Suppressor macrophage treated with lipopolysaccharide for 1 hour (primary cell): ENCODE measurements at places on chromosomes 7 and 10.
A peak's percentile ranks its signal among the peaks of the same experiment; 100 is the strongest.

GRCh38 chr10:102450374-102451104 lies 804 bp downstream of the C10orf95 start:
- DNase-seq = peak; percentile 80

- no peak for DNase-seq
Measured at GRCh38 chr10:115968236-115968635, 304.8 kb downstream of the GFRA1 start.

DNA sequence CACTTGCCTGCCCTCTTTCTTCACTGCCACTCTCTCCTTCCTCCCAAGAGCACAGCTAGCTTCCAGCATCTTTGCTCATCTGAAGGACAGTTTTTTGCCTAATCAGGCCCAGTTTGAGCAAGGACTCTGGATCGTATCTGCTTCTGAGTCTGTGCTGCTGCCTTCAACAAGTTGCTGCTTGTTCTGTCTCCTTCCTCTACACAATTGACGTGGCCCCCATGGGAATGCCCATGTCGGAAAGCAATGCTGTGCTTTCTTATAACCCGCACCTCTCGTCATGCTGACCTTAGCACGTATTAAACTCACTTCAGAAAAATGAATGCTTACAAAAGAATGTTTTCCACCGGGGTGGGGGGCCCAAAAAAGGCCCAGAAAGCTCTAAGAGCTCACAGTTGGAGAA lies 324.7 kb upstream of the C7orf33 start:
- no peak for DNase-seq

GRCh38 chr7:2094454-2095045 lies 138.2 kb downstream of the MAD1L1 start:
- no peak for DNase-seq

DNA sequence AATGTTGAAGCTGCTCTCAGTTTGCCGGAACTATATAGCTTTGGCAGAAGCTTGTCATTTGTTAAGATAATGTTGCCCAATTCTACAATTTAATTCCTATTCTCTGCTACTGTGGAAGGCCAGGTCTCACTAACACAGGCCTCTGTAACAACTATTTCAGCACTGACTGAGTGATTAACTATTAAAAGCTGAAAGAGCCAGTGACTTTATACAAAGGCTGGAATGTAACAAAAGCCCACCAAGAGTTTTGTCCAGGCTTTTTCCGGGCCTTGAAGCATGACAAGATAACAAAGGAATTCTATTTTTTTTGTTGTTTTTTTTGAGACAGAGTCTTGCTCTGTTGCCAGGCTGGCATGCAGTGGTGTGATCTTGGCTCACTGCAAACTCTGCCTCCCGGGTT lies 795.6 kb downstream of the PHTF2 start:
- no peak for DNase-seq

- DNase-seq = no peak
Measured at GRCh38 chr10:49093922-49094321, 21.4 kb downstream of the VSTM4 start.

GRCh38 chr10:84117686-84118394 lies 21.5 kb upstream of the GHITM start:
- DNase-seq = no peak

DNA sequence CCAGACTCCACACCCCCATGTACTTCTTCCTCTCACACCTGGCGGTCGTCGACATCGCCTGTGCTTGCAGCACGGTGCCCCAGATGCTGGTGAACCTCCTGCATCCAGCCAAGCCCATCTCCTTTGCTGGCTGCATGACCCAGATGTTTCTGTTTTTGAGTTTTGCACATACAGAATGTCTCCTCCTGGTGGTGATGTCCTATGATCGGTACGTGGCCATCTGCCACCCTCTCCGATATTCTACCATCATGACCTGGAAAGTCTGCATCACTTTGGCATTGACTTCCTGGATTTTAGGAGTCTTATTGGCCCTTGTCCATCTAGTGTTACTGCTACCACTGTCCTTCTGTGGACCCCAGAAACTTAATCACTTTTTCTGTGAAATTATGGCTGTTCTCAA lies 4.8 kb downstream of the OR2A25 start:
- DNase-seq = no peak

DNA sequence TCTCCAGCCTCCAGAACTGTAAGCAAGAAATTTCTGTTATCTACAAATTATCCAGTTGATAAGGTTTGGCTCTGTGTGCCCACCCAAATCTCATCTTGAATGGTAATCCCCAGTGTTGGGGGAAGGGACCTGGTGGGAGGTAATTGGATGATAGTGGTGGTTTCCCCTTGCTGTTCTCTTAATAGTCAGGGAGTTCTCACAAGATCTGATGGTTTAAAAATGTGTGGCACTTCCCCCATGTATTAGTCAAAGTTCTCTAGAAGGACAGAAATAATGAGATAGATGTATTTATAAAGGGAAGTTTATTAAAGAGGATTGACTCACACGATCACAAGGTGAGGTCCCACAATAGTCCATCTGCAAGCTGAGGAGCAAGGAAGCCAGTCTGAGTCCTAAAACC lies 56.2 kb upstream of the APBB1IP start:
- DNase-seq = peak; percentile 22

DNA sequence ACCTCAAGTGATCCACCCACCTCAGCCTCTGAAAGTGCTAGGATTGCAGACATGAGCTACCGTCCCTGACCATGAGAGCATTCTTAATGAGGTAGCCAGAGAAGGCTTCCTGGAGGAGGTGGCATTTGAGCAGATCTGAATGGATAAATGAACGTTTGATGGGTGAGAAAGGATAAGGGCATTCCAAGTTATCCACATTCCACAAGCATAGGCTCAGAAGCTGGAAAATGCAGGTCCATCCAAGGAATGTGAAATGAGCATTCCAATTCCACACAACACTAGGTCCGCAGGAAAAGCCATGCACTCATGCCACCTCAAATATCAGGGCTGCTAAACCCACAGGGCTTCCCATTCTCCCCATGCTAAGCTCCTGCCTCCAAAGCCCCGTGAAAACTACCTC lies 17.0 kb downstream of the TMEM130 start:
- no peak for DNase-seq

DNA sequence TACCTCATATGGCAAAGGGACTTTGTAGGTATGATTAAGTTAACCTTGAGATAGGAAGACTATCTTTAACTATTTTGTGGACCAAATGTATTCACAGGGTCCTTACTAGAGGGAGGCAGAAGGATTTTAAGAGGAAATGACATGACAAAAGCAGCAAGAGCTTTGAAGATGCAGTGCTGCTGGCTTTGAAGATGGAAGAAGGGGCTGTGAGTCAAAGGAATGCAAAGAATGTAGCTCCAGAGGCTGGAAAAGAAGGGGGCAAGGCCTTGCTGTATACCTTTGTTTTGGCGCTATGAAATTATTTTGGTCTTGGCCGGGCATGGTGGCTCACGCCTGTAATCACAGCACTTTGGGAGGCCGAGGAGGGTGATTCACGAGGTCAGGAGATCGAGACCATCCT lies 3.2 kb upstream of the NRBF2 start:
- no peak for DNase-seq

DNA sequence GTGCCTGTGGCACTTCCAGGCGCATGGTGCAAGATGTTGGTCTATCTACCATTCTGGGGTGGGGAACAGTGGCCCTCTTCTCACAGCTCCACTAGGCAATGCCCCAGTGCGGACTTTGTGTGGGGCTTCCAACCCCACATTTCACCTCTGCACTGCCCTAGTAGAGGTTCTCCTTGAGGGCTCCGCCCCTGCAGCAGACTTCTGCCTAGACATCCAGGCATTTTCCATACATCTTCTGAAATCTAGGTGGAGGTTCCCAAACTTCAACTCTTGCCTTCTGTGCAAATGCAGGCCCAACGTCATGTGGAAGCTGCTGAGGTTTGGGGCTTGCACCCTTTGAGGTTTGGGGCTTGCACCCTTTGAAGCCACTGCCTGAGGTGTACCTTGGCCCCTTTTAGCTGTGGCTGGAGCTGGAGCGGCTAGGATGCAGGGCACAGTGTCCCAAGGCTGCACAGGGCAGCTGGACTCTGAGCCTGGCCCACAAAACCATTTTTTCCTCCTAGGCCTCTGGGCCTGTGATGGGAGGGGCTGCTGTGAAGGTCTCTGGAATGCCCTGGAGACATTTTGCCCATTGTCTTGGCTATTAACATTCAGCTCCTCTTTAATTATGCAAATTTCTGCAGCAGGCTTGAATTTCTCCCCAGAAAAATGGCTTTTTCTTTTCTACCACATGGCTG lies 130.6 kb upstream of the EFCAB10 start:
- no peak for DNase-seq

- no peak for DNase-seq
Measured at GRCh38 chr7:128827971-128828711, 2.1 kb upstream of the FLNC start.

DNA sequence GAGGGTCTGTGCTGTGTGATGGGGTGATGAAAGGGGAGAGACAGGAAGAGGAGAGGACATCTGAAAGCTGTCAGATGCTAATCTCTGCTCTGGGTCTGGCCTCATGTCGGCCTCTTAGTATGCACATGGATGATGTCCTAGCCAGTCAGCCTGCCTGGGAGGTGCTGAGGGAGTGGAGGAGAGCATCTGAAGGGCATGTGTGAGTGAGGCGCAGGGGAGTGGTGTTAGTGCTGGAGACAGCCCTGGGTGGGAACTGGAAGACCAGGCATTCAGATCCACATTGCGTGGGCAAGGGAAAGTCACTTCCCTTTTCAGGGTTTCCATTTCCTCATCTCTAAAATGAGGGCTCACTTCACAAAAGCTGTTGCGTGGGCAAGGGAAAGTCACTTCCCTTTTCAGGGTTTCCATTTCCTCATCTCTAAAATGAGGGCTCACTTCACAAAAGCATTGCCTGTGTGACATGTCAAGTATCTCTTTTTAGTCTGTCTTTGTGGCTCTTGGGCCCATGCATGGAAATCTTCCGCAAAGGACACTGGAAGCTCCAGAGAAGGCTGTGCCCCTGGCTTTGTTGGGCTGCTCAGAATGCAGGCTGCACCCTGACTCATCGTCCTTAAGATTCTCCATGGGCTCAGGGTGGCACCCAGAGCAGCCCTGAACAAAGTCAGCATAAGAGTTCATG lies 10.0 kb downstream of the SFTPD start:
- peak; percentile 98 for DNase-seq

DNA sequence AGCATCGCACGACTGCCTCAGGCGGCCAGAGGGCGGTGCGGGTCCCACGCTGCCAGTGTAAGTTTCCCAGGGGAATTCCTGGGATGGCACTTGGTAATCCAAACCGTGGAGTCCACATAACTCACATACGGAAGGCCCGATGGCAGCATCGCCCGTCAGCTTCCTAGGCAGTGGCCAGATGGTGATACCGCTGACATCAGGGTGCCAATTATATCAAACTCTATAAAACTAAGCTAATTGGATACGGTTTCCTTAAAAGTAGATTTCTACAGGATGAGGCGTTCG lies 189.8 kb downstream of the CELF2 start:
- DNase-seq = peak; percentile 29

GRCh38 chr10:72567421-72567820 lies 58.5 kb downstream of the MICU1 start:
- peak; percentile 26 for DNase-seq

- no peak for DNase-seq
Measured at GRCh38 chr10:58268454-58268945, 462 bp upstream of the CISD1 start.

DNA sequence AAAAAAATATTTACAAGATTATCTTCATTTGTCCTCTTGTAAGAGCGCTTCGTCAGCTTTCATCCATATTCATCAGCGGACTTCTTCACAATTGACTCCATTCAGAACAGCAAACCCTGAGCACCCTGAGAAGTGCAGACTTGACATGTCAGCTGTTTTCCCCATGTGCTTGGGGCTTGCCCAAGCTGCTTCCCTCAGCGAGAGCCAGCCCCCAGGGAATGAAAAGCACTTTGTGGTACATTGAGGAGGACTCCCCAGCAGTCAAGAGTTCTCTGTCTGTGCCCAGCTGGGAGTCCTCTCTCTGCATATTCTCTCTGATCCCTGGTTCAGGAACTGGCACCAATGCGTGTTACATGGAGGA lies 22.7 kb downstream of the HKDC1 start:
- no peak for DNase-seq

- DNase-seq = no peak
Measured at GRCh38 chr10:124319926-124320391, 98.8 kb downstream of the OAT start.

DNA sequence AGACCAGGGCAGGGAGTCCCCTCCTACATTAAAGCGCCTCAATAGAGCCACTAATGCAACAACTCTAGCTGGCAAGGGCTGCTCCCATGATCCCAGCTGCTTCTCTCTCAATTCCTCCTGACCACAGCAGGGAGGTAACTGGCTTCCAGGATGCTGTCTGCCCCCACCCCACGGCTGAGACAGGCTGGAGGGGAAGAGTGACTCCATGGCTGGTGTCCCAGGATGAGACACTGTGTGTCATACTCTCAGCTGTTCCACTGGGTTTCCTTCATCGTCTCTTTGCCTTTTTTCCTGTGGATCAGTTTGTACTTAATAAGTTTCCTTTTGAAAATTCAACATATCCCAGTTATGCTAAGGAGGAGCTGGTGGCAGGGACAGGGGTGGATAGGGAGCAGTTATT lies 27.7 kb upstream of the MYH16 start:
- DNase-seq = peak; percentile 28

DNA sequence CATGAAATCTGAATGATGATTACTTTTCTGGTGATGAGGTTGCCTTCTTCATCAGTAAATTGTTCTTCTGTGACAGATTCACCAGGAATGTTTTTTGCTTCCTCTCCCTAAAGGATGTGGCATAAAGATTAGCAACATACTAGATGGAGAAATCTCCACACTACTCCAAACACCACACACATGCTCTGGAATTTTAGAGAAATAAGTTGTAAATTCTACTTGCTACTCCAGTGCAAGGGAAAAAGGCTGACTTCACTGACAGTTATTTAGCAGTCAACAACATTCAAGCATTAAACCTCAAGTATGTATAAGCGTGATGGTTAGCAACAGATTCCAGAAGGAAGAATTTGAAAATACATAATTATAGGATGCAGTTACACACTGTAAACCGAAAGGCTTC lies 137.9 kb upstream of the CCDC6 start:
- no peak for DNase-seq

GRCh38 chr7:13778967-13779366 lies 210.5 kb downstream of the ETV1 start:
- no peak for DNase-seq

DNA sequence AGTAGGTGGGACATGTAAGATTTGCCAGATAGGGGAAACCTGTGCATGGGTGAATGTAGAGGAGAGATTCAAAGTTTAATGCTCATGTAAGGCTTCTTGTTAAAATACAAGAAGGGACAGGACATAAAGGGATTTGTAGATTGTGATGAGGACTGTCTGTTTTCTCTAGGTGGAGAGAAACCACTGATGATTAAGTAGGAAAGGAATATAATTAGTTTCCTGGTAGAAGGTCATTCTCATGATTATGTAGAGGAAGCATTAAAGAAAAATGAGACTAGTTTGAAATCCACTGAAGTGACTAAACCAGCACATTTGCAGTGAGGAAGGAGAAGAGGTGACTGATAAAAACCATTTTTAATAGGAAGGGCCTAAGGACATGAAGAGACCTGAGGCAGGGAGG lies 19.6 kb upstream of the MACC1 start:
- no peak for DNase-seq

DNA sequence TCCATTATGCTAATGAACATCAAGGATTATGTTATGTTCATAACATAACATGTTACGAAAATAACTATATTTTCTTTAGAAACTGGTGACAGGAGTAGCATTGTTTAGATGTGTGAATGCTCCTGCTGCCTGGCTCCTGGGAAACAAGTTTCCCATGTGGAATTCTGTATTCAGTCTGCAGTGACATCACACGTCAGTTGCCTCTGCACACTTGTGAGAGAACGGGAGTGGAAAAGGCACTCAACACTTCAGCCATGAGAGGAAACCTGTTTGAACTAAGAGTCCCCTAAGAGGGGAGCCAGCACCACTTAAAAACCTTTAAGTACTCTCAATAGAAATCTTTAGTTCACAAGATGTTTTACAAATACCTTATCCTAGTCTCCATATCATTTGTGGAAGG lies 140.3 kb upstream of the FAM20C start:
- DNase-seq = no peak
